Osteoblast (primary cell): ENCODE measurements at places on chromosomes 2 and 18. TPM values are rescaled to one million over a fixed set of nuclear protein-coding genes. Genes with fewer than 3 reads are reported as not detected.

TEKT4 gene
- not detected in 2 replicates for total RNA-seq

OR6B2 gene
- total RNA-seq = not detected in 2 replicates

DNA sequence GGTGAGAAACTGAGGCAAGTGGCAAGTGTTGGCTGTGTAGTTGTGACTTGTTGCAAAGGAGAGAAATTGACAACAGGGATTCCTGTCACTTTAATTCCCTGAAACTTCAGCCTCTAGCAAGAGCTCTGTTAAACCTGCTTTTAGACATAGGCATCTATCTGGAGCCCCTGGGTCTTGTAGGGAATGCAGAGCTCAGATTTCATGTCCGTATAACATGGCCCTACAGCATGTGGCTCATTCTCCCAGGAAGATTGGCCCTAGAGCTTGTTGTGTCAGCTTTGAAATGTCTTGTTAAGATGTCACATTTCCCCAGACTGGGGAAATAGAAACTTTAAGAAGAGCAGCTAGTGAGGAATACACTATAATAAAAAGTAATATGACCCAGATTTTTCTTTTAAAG is 115.8 kb downstream of the POLE4 start:
- no peaks in the 10 kb centered on the region for H3K4me1 ChIP-seq
- H3K27ac ChIP-seq = no peak overlapping the region
- no peaks in the 10 kb centered on the region for H3K36me3 ChIP-seq
- H3K4me3 ChIP-seq = no peak overlapping the region
- DNase-seq = no peak

DNA sequence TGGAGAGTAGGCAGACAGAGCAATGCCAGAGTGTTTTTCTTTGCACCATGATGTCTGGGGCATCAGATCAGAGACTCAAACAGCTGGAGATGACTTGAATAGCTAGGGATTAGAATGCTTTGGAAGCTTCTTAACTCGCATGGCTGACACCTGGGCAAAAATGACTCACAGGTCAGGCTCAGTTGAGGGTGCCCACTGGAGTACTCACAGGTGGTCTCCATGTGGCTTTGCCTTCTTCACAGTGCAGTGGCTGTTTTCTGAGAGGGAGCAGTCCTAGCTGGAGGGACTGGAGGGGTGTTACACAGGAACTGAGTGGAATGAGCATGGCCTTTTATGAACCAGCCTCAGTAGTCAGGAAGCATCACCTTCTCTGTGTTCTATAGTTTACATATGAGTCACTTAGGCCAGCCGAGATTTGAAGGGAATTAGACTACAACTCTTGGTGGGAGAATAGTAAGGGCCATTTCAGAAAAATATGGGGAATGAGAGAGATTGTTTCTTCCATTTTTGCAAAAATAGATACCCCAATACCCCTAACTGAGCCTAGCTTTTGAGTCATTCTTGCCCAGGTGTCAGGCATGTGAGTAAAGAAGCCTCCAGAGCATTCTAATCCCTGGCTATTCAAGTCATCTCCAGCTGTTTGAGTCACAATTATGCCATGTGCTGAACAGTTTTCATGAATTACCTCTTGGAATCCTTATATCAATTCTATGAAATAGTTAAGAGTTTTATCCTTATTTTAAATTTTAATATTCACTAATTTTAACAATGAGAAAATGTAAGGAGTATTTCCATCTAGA is 7.1 kb upstream of the PPP1R1C start:
- no peak overlapping the region for H3K27ac ChIP-seq
- no peaks in the 10 kb centered on the region for H3K36me3 ChIP-seq
- DNase-seq = no peak
- no peaks in the 10 kb centered on the region for H3K27me3 ChIP-seq

DNA sequence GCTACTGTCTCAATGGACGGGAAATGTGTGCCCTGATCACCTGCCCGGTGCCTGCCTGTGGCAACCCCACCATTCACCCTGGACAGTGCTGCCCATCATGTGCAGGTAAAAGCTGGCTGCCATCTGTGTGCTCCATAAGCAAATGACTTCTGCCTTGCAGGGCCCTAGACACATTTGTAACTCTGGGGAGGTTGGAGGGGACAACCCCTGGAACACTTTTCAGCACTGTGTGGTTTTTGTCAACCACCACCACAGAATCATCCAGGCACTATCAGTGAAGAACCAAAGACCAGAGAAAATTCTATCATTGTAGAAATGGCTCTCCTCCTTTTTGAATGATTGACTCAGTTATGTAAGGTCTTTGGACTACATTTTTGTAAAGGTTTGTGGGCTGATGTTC is 84.3 kb downstream of the FEZ2 start:
- H3K36me3 ChIP-seq = peaks cover 97% of the 10 kb centered on the region
- H3K27ac ChIP-seq = peak overlapping the region; percentile 85
- H3K4me1 ChIP-seq = peaks cover 27% of the 10 kb centered on the region
- DNase-seq = no peak
- no peaks in the 10 kb centered on the region for H3K27me3 ChIP-seq

DNA sequence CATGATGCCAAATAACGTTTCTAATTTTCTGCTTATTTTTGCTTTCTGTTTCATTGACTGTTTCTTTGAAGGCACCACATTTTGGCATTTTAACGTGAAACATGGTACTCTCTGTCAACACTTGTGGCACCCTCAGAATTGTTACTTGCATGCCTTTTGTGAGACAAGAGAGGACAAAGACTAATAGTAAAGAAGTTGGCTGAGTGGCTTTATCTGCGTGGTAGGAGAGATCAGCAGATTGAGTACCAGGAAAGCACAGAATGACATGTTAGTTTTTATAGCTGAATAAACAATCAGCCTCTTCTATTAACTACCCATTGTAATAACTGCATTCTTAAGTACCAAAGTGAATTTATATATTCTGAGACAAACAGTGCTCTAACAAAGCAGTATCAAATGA is 8.6 kb downstream of the ZNF638 start:
- H3K36me3 ChIP-seq = peaks cover 3% of the 10 kb centered on the region
- H3K27ac ChIP-seq = no peak overlapping the region
- H3K4me1 ChIP-seq = peaks cover 11% of the 10 kb centered on the region
- no peak for DNase-seq
- no peaks in the 10 kb centered on the region for H3K27me3 ChIP-seq

DNA sequence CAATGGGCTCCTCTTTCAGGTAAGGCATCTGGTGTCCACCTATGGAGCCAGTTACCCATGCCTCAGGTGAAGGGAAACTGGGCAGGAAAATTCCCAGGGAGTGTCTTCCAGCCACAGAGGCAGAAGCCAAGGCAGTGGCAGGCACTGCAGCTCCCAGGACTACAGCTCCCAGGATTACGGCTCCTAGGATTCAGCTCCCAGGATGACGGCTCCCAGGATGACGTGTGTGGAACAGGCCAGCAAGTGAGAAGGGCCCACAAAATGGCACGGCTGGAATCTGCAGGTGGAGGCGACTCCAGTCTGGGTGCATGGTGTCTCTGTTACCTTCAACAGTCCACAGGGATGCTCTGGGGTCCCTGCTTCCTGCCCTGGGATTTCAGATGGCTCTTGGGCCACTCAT is 92.1 kb downstream of the PTGR3 start:
- H3K36me3 ChIP-seq = no peaks in the 10 kb centered on the region
- DNase-seq = no peak
- no peak overlapping the region for H3K27ac ChIP-seq
- no peak overlapping the region for H3K4me3 ChIP-seq
